ENCODE measurements at places on chromosomes 13 and 19.

DNA sequence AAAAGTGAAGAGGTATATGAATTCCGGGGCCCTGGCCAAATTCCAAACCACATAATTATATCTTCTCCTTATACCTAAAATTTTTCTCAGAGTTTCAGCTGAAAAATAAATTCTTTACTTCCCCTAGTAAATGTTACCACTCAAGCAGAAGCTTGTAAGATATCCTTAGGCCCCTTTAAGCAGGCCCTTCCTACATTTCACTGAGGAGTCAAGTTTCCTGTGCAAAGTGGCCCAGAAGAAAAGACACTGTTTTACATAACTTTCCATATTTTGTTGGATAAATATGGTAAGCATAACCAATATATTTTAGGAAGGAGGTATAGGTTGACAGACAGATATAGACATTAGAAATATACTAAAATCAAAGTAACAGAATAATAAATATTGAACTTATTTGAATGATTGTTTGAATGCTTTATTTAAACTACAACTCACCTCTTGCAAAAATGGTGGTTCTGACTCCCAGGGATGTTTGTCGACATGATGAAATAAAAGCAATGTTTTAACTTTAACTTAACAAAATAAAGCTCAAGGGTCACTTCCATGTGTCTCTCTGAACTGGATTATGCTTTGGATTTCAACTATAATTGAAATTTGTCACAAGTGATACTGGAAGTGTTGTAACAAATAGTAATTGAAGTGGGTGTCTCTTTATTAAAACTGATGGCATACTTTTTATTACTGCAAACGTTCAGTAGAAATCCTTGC, 141.2 kb downstream of the SPRY2 start:
- no peak for DNase-seq

DNA sequence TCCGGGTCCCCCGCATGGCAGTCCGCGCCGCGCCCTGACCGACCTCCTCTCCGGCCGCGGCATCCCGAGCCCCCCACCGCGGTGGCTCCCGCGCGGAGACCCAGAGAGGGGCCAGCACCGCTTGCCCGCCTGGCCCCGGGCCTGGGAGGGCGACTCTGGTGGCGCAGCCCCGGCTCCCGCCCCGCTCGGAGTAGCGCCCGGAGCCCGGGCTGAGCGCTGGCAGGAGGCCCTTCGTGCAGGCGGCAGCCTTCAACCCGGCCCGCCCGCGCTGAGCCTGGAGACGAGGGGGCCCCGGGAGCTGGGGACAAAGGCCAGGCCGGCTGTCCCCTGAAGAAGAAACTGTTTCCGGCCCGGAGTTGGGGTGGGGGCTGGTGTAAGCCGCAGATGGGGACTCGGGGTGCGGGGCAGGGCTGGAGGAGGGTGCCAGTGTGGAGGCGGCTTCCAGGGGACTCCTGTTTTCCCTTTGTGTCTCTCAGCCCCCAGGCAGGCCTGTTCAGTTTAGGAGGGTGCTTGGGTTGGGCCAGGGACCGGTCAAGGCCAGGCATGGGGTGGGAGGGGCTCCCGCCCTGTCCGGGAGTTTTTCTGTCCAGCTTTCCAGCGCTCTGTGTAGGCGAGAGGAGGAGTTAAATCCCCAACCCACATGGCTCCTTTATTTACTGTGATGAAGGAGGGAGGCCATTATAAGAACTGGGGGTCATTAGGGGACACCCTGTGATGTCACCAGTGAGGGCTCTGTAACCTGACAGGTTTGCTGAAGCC, 935 bp downstream of the LRP3 start:
- no peak for DNase-seq

- no peak for DNase-seq
These were observed 152.8 kb upstream of the IRS2 start for GRCh38 chr13:109939180-109939579.

- DNase-seq: no peak
These were observed 1.2 kb upstream of the LRRC63 start for GRCh38 chr13:46210362-46211083.

GRCh38 chr19:17565611-17566010, 10.2 kb downstream of the COLGALT1 start:
- no peak for DNase-seq

- DNase-seq: no peak
These were observed 14.3 kb downstream of the SLC15A1 start for GRCh38 chr13:98738213-98738612.

- no peak for DNase-seq
These were observed 104.9 kb downstream of the CACNA1A start for GRCh38 chr19:13401388-13401787.

DNA sequence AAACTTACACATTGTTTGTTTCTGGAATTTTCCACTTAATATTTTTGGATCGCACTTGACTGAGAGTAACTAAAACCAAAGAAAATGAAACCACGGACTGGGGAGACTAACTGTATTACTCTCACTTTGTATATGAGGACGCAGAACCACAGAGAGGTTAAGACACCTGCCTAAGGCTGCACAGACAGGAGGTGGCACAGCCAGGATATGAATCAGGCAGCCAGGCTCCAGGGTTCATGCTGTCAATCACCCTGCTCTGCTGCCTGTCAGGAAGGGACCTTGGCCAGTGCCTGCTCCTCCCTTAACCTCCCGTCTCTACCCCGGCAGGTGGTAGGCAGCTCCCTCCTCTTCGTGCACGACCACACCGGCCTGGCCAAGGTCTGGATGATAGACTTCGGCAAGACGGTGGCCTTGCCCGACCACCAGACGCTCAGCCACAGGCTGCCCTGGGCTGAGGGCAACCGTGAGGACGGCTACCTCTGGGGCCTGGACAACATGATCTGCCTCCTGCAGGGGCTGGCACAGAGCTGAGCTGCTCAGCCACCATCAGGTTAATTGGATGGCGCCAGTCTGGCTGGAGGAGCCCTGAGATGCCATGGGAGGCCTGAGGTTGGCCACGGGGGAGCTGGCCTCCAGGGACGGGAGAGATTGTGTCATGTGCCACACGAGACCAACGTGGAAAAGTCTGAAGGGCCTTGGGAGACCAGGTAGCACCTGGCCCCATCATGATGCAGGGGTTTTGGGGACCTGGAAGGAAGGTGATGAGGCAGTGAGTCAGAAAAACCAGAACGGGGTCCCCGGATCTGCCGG, 11.0 kb downstream of the ACTMAP start:
- no peak for DNase-seq

DNA sequence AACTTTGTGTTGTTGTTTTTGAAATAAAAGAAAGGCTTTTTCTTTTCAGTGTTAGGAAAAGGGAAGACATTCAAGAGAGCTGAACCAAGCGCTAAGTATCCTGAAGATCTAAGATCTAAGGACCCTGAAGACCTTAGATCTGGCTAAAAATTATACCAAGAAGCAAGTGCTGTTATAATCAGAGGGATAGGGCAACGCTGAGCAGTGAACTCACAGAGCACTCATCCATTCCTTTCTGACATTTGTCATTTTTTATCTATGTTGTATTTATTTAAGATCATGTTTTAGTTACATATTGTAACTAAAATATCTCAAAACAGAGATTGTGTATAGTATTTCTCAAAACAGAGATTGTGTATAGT, 60.5 kb upstream of the FAM216B start:
- DNase-seq: no peak

- DNase-seq: no peak
These were observed 12.1 kb upstream of the TEX26 start for GRCh38 chr13:30920162-30920909.

DNA sequence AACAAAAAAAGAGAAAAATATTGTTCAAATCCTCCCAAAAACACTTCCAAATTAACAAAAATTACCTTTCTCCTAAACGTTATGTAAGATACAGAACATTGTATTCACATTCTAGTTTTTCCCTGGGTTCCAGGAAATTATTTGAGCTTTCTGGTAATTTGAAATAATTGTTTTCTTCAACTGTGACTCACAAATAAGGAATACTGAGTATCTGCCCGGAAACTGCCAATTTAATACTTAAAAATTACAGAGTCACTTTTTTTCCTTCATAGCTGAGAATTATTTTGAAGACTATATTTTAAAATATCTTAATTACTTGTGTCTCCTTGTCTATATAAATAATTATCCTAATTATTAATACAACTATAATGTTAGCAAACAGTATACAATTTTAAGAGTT, 709.0 kb upstream of the ARGLU1 start:
- DNase-seq: no peak

GRCh38 chr19:11339254-11340098, at the start of gene RAB3D:
TSS of gene RAB3D (minus strand) at chr19:11339657. CDS start at chr19:11337399, 2,258 bp downstream.
- peak; percentile 71 for DNase-seq

GRCh38 chr13:101917833-101918661, 465.6 kb downstream of the ITGBL1 start:
- no peak for DNase-seq

DNA sequence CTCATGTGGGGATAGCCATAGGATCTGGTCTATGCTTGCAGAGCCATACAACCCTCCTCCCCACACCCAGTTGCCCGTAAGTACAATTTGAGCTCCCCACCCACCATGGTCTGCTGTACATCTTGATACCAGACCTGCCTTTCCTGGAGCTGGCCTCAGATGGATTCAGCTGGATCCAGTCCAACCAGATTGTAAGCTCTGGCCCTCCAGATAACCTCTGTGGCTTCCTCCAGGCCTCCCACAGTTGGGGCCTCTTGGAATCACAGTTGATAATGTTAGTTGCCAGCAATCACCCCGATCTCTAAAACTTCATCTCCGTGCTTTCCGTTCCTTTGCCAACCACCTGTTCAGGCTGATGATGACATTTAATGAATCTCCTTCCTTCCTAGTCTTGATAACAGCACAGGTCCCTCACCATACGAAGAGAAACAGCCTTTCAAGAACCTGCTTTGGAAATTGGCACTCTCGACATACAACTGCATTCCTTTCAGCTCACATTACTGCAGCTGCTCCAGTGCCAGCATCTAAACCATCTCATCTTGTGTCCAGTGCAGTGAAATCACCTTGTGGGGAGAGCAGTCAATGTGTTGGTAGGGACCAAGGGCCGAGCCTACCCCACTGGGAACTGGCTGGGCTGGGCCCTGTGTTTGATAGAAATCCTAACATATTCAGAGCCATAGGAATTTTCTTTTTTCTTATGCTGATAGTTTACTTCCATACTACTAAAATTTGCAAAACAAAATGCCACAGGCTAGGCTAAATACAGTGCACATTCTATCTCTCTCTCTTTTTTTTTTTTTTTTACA, 15.1 kb upstream of the FOXO1 start:
- no peak for DNase-seq

DNA sequence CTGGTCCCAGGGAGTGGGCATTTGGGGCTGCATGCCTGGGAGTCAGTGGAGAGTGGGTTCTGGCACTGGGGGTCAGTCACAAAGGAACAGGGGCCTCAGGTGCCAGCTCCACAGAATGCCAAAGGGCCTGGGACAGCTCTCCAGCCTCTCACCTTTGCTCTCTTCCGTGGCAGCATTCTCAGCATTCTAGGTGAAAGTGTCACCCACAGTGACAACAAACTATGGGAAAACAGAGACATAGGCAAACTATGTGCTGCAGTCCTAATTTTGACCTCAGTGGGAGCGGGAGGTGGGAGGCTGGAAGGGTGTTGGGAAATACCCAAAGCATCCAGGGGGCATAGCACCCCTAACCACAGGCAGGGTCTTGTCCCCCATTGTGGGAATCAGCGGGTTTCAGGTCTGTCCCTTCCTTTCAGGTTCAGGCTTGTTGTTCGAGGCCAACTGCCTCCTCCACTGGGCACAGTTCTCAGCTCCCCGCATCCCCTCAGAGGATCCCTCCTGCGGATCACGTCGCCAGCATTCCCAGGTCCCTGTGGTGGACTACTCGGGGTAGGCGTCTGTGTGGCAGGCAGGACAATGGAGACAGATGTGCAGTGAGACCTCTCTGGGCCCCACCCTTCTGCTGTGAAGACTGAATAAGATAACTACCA, 52.4 kb downstream of the TSHZ3 start:
- DNase-seq: no peak

DNA sequence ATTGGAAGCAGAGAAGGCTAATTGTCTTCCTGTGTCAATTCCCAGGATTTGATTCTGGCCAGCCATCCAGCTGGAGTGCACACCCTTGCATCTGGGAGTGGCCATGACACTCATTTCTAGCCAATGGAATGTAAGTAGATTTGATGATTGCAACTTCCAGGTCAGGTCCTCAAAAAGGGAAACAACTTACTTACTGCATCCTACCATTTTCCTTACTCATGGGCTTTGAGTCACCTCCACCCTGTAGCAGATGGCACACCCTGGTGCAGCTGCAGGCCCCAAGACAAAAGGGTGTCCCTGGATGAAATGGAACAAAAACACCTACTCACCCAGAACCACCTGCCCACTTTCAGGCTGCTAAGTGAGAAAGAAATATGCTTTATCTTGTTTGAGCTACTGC, 27.3 kb upstream of the MPHOSPH8 start:
- no peak for DNase-seq

DNA sequence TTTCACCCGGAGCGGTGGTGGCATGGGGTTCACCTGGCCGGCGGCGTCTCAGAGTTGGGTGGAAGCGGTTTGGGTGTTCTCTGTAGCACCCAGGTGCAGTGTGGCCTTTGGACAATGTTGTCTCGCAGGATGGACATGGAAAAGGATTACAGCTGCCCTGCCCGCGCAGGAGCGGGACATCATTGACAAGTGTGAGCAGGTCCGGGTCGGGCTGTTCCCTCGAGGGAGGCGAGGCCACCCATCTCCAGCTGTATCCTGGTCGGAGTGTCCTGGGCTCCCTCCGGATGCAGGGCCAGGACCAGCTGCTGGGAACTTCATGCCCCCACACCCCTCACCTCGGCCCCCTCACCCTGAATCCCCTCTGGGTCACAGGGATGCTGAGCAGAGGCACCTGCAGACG, 7.8 kb upstream of the ZNF14 start:
- DNase-seq: no peak

GRCh38 chr19:38233740-38234251, 9.8 kb upstream of the DPF1 start:
- peak; percentile 30 for DNase-seq

DNA sequence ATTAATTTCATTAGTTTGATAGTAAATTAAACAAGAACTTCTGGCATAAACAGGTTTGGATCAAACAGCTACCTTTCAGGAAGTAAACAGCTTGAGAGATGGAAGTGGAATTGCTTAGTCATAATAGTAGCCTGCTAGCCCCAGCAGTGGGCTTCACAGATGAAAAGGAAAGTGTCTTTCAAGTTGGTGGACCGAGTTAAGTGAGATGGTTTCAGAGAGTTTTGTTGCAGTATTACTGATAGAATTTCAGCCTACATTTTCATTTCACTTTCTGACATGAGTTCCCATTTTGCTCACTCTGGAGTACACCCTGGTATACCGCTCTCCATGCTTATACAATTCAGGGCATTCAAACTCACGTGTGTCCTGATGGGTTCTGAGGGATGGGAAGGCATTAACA, 2.0 kb upstream of the PTOV1 start:
- DNase-seq: no peak

GRCh38 chr13:98228661-98229341, 51.7 kb upstream of the RNF113B start:
- DNase-seq: no peak

GRCh38 chr13:49454388-49455006, 10.4 kb downstream of the SETDB2 start:
- no peak for DNase-seq
